ENCODE measurements at places on chromosomes 16 and 17. TPM values are rescaled to one million over a fixed set of nuclear protein-coding genes. Genes with fewer than 3 reads are reported as not detected.

ZNF48 gene
- 21.6 TPM for total RNA-seq

DNA sequence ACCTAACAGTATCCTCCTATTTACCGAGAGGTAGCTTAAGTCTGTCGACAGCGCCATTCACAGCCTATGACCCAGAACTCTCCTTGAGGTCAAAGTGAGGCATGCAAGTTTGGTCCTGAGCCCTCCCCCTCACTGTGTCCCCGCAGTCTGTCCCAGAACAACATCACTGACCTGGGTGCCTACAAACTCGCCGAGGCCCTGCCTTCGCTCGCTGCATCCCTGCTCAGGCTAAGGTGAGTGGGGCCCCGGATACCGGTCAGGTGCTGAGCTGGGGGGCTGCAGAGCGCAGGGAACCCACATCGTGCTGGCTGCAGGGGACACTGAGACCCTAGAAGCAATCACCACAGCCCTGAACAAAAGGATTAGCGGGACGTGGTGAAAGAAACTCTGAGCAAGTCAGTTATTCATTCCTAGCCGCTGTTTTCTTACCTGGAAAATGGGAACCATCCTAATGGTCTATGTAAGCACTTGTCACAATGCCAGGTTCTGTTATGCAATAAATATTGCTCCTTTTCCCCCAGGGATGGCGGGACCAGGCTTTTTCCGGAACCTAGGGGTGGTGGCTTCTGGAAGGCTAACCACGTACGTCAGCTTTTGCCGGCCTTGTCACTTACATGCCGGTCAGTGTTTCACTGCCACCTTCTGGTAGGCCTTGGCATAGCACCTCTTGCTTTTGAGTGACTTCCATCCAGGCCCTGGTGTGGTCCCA is 23.8 kb downstream of the DEXI start:
- H3K4me3 ChIP-seq: no peak overlapping the region
- H3K27me3 ChIP-seq: no peaks in the 10 kb centered on the region
- DNase-seq: peak; percentile 88
- no peaks in the 10 kb centered on the region for H3K4me1 ChIP-seq
- no peak overlapping the region for H3K27ac ChIP-seq

DNA sequence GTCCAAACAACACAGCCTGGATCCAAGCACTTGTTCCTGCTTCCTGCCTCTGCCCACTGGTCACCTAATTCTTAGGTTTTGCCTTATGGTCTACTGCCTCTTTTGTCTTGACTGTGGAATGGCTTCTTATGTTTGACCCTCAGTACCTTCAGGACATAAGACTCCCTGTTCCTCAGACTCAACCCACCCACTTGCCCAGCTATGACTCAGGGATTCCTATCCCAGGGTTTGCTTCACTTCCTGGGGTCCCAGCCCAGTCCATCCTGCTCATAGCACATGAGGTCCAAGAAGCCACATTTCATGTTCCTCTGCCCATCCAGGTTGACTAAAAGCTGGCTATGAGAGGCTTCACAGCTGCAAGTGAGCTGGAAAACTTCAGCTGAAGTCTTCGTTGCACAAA is 320.9 kb upstream of the CDH5 start:
- H3K4me1 ChIP-seq: no peaks in the 10 kb centered on the region
- H3K27ac ChIP-seq: no peak overlapping the region

DNA sequence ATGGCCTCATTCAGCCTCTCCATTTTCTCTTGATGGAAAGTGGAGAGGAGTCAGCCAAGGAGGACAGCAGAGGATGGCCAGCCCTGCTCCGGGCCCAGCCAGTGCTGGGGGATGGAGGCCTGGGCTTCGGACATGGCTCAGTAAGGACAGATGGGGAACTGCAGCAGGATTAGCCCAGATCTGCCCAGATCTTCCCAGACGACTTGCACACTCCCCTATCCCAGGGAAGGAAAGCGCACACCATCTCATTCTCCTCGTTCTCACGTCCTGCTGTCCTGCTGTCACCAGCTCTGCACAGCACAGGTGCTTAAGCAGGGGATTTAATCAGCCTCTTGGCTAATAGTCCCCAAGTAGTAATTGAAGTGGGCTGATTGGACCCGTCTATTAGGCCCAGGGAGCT is 100.2 kb upstream of the SDK2 start:
- peaks cover 51% of the 10 kb centered on the region for H3K27me3 ChIP-seq
- no peaks in the 10 kb centered on the region for H3K4me1 ChIP-seq
- no peak for DNase-seq
- no peak overlapping the region for H3K27ac ChIP-seq
- no peak overlapping the region for H3K4me3 ChIP-seq

KRTAP4-4 gene
- total RNA-seq: not detected

GRCh38 chr17:15293558-15293957 is 28.4 kb upstream of the PMP22 start:
- H3K27ac ChIP-seq: no peak overlapping the region
- no peak for DNase-seq
- no peaks in the 10 kb centered on the region for H3K27me3 ChIP-seq
- H3K4me3 ChIP-seq: no peak overlapping the region

DNA sequence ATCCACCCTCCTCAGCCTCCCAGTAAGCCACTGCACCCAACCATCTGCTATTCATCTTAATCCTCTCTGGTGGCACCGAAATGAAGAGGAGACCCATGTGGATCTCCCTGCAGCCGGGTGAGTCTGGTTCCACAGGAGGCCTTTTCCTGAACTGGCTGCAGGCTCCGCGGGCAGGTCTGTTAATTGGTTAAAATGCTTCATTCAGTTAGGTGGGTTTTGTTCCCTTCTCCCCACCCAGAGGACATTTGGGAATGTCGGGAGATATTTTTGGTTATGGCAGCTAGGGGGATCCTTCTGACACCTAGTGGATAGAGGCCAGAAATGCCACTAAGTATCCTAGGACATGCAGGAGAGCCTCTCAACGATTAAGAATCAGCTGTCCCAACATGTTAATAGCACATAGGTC is 16.7 kb downstream of the C16orf54 start:
- H3K27ac ChIP-seq: no peak overlapping the region
- H3K27me3 ChIP-seq: no peaks in the 10 kb centered on the region
- peak; percentile 75 for DNase-seq
- H3K36me3 ChIP-seq: no peaks in the 10 kb centered on the region
- no peak overlapping the region for H3K4me3 ChIP-seq

ARHGDIG gene
- 0.41 TPM for total RNA-seq

DNA sequence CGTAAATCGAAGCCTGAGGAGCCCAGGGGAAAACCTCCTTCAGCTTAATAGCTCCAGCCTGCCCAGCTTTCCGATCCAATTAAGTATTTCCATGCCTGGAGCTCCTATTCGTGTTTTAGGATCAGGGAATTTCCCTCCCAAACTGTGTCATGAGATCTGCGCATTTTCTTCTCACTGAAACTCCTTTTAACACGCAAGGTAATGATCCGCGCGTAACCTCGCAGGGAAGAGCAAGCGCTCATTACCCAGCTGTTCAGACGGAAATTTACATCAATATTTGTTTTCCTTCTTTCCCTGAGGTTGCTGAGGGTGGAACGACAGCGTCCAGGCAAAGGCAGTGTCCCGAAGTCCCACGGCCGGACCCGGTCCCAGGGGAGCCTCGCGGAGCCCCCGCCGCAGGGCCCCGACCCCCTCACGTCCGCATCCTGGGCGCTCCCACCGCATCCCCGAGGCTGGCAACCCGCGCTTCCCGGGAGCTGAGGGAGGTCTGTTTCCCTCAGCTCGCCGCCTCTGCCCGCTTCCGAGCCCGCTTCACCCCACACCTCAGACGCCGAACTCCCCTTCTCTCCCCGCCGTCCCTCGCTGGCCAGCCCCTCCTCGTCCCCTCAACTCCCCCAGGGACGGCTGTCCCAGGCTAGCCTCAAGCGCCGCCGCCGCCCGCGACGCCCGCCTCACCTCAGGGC is 415 bp downstream of the ABCA5 start:
- DNase-seq: peak; percentile 15
- H3K4me3 ChIP-seq: peak overlapping the region; percentile 75
- no peaks in the 10 kb centered on the region for H3K27me3 ChIP-seq
- no peaks in the 10 kb centered on the region for H3K36me3 ChIP-seq
- peak overlapping the region; percentile 17 for H3K27ac ChIP-seq

TMC5 gene
- 1.0 TPM for total RNA-seq

GRCh38 chr17:72125742-72126141 is 4.9 kb downstream of the SOX9 start:
- peaks cover 29% of the 10 kb centered on the region for H3K36me3 ChIP-seq
- H3K27me3 ChIP-seq: no peaks in the 10 kb centered on the region
- DNase-seq: no peak
- H3K27ac ChIP-seq: no peak overlapping the region
- no peak overlapping the region for H3K4me3 ChIP-seq

DNA sequence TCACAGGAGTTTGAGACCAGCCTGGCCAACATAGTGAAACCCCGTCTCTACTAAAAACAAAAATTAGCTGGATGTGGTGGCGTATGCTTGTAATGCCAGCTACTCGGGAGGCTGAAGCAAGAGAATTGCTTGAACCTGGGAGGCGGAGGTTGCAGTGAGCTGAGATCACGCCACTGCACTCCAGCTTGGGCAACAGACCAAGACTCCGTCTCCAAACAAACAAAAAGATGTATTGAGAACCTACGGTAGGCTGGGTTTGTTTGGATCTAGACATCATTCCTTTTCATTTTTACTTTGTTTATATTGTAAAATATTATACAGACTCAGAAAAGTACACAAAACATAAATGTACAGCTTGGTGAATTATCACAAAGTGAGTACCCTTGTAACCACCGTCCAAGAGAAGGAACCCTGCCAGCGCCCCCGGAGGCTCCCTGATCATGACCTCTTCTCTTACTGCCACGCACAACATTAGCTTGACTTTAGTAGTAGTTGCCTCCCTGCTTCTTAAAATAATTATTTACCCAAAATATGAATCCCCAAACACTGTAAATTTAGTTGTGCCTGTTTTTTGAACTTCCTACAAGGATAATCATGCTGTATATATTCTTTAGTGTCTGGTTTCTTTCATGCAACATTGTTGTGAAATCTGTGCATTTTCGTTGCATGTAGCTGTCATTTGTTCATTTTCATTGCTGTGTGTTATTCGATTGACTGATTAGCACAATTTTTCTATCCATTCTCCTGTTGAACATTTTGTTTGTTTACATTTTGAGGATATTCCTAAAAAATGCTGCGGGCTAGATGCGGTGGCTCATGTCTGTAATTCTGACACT is 56.5 kb downstream of the KSR1 start:
- H3K4me1 ChIP-seq: no peaks in the 10 kb centered on the region
- no peaks in the 10 kb centered on the region for H3K27me3 ChIP-seq
- no peak for DNase-seq

DNA sequence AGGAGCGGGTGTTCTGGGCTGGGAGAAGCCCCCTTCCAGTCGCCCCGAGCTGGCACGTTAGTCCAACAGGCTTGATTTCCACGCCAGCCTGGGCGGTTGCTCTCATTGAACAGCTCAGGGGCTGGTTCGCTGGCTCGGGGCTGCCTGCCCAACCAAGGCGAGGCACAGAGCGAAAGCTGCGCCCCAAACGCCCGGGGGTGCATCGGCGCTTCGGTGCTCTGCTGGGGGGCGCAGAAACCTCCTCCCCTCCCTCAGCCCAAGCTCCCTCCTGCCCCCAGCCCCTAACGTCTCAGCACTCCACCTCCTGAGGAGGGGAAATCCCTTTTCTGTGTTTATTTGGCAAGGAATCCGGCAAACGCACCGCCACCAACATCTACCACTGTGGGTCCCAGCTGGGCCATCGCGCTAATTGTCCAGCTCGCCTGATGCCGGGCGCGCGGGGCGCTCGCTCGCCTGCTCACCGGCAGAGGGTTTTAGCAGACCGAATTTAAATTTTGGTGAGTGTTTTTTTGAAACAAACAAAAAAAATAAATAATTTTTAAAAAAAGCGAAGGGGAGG is 29.5 kb upstream of the RBFOX1 start:
- no peaks in the 10 kb centered on the region for H3K4me1 ChIP-seq
- no peak for DNase-seq
- H3K27ac ChIP-seq: no peak overlapping the region
- no peaks in the 10 kb centered on the region for H3K36me3 ChIP-seq

DNA sequence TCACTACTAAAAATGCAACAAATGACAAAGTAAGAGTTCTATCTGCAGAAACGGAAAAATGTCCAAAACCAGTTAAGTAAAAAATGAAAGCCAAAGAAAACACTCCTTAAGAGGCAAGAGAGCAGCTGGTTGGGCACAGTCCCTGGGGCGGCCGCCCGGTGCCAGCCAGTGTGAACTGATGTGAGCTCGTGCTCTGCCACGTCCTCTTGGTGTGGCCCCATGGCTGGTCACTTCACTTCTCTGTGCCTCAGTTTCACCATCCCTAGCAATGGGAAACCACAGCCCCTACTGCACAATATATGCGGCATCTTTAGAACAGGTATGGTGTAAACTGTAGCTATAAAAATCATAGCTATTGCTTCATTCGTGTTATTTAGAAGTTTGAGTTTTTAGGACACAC is 21.2 kb downstream of the USP36 start:
- peaks cover 19% of the 10 kb centered on the region for H3K4me1 ChIP-seq
- no peak for DNase-seq
- no peaks in the 10 kb centered on the region for H3K27me3 ChIP-seq
- no peak overlapping the region for H3K4me3 ChIP-seq
- H3K36me3 ChIP-seq: peaks cover 66% of the 10 kb centered on the region
- H3K27ac ChIP-seq: peak overlapping the region; percentile 69

FOXO3B gene
- 10.3 TPM for total RNA-seq

GRCh38 chr17:37160944-37161343 is 212.2 kb downstream of the AATF start:
- no peak for DNase-seq
- no peak overlapping the region for H3K27ac ChIP-seq
- no peaks in the 10 kb centered on the region for H3K36me3 ChIP-seq
- H3K27me3 ChIP-seq: no peaks in the 10 kb centered on the region

DNA sequence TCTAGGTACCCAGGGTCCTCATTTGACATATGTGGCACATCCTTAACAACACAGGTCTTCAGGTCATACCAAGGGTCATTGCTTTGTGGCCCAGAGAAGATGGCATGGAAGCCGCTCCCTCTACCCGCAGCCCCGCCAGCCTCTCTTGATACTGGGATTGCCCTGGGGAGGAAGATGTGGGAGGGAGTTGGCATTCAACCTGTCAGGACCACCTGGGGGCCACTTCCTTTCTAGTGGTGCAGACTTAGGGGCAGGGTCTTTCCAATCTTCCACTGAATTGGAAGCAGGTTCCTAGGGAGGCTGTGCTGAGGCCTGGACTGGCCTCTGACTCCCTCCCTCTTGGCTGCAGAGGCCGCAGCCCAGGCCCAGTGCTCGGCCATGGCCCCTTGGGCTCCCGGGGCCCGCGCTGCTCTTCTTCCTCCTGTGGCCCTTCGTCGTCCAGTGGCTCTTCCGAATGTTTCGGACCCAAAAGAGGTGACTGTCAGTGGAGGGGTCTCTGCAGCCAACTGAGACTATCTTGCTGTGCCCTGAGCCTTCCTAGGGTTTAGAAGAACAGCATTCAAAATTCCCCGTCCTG is 5.1 kb upstream of the HEXIM1 start:
- H3K27ac ChIP-seq: peak overlapping the region; percentile 61
- no peaks in the 10 kb centered on the region for H3K27me3 ChIP-seq
- peaks cover 20% of the 10 kb centered on the region for H3K4me1 ChIP-seq
- no peak for DNase-seq
